Mesenteric fat pad (tissue), 1 donor: ENCODE measurements at places on chromosomes 4 and X. TPM values are rescaled to one million over a fixed set of nuclear protein-coding genes. Genes with fewer than 3 reads are reported as not detected.

The HELT gene
- total RNA-seq, result not detected

DNA sequence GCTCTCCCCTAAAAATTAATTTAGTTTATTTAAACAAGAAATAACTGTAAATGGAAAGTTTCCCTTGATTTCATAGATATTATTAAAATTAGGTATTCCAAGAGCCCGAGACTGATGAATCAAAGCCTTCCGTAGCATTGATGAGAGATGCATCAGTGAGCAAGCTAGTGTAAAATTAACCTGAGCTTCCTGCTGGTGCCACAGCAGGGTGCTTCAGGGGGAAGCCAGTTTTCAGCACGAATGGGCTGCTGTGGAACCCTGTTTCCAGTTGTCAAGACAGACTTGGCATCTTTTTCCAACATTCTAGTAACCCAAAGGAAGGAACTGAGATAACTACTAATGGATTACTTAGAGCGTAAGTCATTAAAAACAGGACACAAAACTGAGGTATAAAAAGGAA, 221.7 kb downstream of the RBMX2 start:
- no peak for DNase-seq

The RASL11B gene
- 0.77 TPM for total RNA-seq

The FAM184B gene
- total RNA-seq, result not detected

DNA sequence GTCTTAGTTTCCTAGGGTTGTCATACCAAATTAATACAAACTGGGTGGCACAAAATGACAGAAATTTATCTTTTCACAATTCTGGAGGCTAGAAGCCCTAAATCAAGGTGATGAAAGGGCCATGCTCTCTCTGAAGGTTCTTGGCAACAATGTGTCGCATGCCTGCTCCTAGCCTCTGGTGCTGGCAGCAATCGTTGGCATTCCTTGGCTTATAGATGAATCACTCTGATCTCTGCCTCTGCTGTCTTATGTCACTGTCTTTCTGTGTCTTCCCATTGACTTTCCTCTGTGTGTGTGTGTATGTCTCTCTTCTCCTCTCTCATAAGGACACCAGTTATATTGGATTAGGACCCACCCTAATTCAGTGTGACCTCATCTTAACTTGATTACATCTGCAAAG, 15.9 kb upstream of the INTU start:
- DNase-seq, result no peak

- DNase-seq, result no peak
These were observed 314.3 kb upstream of the FGF13 start for GRCh38 chrX:139025816-139026215.

DNA sequence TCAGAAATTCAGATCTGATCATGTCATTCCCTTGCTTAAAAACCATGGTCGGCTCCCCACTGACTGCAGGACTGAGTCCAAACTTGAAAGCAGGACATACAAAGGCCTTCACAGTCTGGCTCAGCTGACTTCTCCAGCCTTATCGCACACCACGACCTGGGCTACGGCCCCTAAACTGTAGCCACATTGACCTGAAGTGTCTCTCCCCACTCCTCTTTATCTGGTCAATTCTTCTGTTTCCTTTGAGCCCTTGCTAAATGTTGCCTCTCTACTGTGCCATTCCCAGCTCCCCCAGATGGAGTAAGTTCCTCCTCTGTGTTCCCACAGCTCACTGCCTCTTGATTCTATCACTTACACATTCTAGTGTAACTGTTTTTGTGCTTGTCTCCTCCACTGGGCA, 60.5 kb upstream of the CITED1 start:
- no peak for DNase-seq

The SPANXA1 gene
- not detected for total RNA-seq

The CFI gene
- 21.9 TPM for total RNA-seq

DNA sequence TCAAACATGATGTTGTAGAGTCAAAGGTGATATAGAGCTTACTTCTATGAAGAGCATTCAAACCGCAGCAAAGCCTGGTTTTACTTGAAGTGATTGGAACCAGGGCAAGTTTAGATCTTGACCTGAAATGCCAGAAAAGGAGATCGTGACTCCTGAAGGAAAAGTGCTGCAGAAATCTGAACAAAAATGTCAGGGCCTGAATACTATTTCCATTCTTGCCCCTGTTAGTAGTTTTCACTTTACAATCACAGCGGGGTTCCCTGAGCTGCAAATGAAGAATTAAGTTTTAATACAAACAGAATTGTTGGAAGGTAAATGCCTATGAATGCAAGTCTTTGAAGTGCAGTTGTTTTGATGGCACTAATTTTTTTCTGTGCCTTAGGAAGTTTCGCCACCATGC, 4.1 kb downstream of the SLIT2 start:
- DNase-seq, result no peak

DNA sequence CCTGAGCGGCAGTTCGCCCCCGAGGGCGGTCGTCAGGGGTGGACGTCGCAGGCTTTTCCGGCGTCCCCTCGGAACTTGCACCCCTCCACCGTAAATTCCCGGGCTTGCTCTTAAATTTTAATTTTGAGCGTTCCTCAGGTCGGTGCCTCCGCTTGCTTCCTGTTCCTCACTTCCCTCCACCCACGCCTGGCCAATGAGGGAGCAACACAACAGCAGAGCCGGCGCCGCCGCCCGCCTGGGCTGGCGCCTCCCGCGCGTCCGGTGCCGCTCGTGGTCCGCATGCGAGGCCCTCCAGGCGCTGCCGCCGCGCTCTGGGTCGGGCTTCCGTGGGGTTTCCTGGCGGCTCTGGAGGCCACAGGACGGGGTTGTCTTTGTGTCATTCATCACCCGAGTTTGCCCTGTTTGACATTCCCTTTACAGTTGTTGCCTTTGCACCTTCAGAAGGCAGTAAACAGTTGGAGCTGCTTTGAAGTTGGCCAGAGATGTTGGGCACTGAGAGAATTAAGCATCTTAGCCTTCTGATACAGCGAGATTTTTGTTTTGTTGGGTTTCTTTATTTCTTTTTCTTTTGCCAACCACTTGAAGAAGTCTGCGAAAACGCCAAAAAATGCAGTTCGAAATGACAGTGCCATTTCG, 692 bp downstream of the SPCS3 start:
- peak; percentile 96 for DNase-seq

The ZNF157 gene
- total RNA-seq, result not detected

DNA sequence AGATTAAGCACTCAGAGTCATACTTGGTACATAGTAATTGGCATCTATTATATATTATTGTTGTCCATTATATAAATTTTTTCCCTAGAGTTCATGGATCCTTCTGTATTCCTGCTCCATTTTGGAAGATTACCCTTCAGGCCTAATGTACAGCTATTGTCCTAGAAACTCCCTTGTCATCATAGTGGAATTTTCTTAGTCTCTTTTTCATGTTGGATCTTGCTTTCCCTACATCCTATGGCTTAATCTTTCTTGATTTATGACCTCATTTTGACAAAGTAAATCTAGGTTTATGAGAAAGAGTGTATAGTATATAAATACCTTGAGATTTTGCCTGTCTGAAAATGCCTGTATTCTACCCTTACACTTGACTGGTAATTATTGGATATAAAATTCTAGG, 22.1 kb downstream of the ARMCX4 start:
- DNase-seq, result no peak

The KIAA1210 gene
- total RNA-seq, result not detected

GRCh38 chrX:20506739-20507138, 240.0 kb upstream of the RPS6KA3 start:
- no peak for DNase-seq

DNA sequence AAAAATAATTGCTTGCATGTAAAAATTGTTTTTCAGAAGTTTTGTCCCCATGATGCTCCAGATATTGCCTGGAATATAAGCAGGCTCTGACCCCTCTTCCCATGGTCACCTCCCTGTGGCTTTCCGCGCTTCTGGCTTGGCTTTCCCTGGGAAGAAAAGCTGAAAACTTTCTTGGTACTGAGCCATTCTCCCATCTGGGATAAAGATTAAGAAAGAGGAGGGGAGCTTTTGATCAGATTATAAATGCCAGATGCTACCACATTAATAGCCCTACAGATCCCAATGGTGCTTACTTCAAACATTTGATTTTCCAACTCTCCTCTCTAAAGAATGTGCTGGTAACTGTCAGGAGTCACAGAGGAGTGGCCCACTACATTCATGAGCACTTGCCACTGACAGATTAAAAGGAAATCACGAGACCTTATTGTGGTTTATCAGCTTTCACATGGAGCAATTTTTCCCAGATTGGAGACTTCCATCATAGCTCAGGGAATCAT, 54.4 kb upstream of the GAB1 start:
- DNase-seq, result no peak

DNA sequence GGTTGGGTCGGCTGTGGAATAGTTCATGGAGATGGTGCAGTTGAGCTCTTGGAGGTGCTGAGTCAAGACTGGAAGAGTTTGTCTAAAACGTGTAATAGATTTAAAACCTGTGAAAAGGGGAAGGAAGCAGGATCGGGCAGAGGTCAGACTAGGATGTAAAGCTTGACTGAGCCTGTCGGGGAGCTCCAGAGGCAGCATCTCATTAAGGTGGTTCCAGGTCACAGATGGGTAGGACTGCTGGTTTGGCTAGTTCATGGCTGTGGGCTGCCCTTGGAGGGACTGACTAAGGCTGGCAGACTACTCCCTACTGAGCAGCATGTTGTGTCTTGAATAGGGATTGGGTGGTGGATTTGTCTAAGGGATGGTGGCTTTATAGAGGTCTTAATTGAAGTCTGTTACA, 28.4 kb upstream of the WDR1 start:
- no peak for DNase-seq

- DNase-seq, result no peak
These were observed 59.7 kb upstream of the MTM1 start for GRCh38 chrX:150508451-150509367.

The S100P gene
- 16.1 TPM for total RNA-seq

The CCNB3 gene
- 0.48 TPM for total RNA-seq

GRCh38 chr4:152458801-152459302, 77.0 kb downstream of the FBXW7 start:
- no peak for DNase-seq

The ABLIM2 gene
- total RNA-seq, result 34.1 TPM

DNA sequence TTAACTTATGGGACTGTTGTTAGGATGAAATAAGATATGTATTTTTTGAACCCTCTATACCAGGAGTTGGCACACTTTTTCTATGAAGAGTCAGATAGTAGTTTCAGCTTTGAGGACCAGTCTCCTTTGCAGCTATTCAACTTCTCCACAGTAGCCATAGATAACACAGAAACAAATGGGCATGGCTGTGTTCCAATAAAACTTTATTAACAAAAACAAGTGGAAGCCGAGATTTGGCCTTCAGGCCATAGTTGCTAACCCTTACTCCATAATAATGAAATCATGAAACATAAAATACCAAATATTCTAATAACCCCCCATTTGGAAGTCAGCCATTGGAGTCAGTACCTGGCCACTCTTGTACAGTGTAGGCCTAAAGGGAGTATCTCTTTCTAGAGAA, 30.6 kb downstream of the ARX start:
- no peak for DNase-seq

DNA sequence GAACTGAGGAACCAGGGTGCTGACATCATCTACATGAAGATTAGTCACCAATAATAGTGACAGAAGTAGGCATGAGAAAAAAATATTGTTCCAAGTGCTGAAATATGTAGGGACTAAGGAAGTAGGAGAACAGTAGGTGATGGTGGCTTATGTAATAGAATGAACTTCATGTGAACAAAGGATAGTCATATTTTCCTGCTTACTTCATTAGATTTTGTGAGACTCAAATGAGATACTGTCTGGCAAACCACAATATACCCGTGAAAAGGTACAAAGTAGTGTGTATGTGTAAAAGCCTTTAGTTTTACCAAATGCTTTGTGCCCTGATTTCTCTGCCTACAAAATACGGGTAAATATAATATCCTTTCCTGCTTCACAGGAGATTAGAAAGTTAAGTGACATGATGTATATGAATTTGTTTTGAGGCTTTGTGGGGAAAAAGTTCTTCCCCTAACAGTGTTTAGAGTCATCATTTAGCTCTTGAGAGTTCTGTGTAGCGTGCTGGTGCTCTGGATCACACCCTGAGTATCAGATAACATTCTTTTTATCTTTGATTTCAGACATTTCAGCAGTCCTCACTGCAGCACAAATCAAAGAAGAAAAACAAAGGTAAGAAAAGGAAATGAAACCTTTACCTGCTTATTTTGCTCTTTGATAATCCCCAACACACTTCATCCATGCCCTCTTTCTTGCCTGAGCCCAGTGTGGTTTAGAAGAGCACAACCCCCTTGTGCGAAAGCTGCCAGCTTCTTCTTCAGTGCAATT, 67.9 kb downstream of the KLHL34 start:
- DNase-seq, result no peak

GRCh38 chr4:85740431-85740861, 265.5 kb downstream of the ARHGAP24 start:
- DNase-seq, result no peak

The CSAG1 gene
- total RNA-seq, result not detected

DNA sequence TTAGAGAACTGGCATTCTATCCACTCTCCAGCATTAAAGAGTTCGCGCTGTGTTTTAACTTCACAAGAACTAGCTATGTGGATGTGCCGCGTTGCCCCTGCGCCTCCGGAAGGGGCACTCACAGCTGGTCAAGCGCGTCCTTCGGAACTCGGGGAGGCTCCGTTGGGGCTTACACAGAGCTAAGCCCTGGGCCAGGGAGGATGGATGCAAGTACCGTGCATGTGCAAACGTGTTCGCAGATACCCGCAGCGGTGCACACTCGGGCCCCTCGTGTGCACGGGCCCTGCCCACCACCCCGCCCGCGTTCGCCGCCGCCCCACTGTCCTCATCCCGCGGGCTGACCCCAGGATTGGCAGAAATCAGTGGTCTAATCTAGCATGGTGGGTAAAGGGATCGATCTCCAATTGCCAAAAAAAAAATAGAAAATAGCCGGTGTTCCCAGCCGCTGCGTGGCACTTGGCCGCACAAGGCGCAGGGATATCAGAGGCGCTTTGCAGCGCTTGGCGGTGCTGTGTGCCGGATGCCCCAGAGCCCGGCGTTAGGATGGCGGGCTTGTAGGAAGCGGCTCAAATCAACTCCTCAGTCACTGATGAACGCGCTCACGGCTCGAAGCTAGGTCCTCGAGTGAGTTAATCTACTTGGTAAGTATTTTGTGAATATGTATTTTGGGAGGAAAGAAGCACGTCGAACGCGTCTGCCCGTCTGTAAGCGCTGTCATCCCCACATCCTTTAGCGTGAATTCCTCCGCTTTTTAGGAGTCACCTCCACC, 989 bp upstream of the PCDH10 start:
- DNase-seq, result no peak

The TGIF2LX gene
- total RNA-seq, result not detected

DNA sequence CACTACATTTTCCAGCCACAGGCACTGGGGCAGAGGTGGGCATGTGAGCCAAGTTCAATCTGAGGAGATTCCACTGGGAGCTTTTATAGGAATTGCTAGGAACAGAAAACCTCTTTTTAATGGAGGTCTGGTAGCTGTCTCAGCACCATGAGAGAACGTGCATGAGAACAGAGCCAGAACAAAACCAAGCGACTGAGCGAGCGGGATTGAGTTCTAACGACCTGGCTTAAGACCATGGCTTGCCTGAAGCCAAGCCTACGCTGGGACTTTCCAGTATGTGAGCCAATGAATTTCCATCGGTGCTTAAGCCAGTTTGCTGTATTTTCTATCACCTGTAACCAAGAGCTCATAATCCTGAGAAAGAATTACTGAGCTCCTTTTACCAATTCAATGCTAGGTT, 183.7 kb downstream of the NR3C2 start:
- no peak for DNase-seq
